ENCODE measurements at places on chromosomes 6 and 20. TPM values are rescaled to one million over a fixed set of nuclear protein-coding genes. Genes with fewer than 3 reads are reported as not detected.

DNA sequence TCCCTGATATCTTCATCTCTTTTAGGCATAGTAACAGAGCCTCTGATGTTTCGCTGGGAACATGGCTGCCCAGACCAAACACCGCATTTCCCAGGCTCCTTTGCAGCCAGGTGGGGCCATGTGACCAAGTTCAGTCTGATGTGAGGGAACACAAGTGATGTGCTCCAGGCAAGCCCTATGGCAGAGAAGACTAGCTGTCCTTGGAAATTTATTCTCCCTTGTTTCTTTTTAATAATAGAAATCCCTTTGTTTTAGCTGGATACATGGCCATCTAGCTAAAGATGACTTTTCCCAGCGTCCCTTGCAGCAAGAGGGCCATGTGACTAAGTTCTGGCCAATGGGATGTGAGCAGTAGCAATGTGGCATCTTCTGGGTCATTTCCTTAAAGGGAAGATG lies 30.8 kb downstream of the SLC2A10 start:
- DNase-seq = no peak

- no peak for DNase-seq
Measured at GRCh38 chr6:34334796-34335416, 57.6 kb downstream of the NUDT3 start.

- no peak for DNase-seq
Measured at GRCh38 chr6:16420337-16420714, 181.9 kb downstream of the GMPR start.

GRCh38 chr6:168589275-168589674 lies 148.3 kb downstream of the SMOC2 start:
- no peak for DNase-seq

- no peak for DNase-seq
Measured at GRCh38 chr6:122869437-122870024, 80.5 kb downstream of the SMPDL3A start.

- no peak for DNase-seq
Measured at GRCh38 chr6:43124481-43124880, 46.6 kb upstream of the SRF start.

SAMD5 gene
- total RNA-seq = 0.80 TPM

MAFB gene
- 96.8 TPM for total RNA-seq

PHACTR1 gene
- total RNA-seq = 3.6 TPM

TXLNB gene
- 0.29 TPM for total RNA-seq

Measured in lower leg skin (tissue), 4 donors.